Ammon's horn (tissue), 1 donor: ENCODE measurements at places on chromosomes 2 and 18.
A peak's percentile ranks its signal among the peaks of the same experiment; 100 is the strongest.

DNA sequence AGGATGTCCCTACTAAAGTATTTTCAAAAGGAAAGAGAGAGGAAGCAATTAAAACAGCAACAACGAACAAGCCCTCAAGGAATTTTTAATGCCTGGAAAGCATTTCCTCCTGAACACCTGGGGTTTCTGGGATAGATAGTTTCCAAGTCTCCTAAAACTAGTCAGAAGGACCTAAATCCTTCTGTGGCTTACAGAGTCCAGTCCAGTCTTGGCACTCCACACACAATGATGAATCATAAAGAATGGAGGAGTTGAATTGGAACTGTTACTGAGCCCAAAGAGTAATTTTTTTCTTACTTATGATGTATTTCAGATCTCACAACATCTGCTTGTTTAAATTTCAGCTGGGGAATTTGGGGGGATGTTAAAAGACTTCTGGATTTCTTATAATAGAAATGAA, 144.6 kb upstream of the SETBP1 start:
- DNase-seq = no peak

DNA sequence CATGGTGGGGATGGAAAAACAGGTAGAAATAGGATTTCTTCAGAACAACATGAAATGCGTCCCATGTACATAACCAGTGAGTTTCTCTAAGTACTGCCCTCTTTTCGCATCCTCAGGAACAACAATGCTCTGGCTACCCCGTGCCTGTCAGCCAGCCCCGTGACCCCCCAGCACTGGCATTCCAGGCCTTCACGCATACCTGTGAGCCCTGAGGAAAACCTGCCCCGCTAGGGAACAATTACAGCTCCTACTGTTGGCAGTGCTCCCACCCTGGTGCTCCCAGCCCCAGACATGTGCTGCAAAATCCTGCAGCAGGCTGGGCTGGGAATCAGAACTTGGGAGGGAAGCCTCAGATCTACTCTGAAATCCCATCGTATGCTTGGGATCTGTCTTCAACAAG, 9.1 kb downstream of the SMAD7 start:
- DNase-seq = no peak

- no peak for DNase-seq
Measured at GRCh38 chr2:205020673-205021072, 475.4 kb downstream of the PARD3B start.

- DNase-seq = no peak
Measured at GRCh38 chr2:204264085-204264553, 281.2 kb upstream of the PARD3B start.

DNA sequence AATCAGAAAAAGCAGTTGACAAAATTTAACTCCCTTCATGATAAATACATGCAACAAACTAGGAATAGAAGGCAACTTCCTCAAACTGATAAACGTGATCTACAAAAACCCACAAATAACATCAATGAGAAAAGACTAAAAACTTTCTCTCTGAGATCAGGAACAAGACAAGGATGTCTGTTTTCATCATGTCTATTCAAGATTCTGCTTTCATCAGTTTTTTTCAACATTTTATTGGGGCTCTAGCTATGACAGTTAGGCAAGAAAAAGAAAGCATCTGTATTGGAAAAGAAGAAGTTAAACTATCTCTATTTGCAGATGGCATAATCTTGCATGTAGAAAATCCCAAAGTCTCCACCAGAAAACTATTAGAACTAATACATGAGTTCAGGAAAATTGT, 12.3 kb upstream of the CHST10 start:
- DNase-seq = no peak

DNA sequence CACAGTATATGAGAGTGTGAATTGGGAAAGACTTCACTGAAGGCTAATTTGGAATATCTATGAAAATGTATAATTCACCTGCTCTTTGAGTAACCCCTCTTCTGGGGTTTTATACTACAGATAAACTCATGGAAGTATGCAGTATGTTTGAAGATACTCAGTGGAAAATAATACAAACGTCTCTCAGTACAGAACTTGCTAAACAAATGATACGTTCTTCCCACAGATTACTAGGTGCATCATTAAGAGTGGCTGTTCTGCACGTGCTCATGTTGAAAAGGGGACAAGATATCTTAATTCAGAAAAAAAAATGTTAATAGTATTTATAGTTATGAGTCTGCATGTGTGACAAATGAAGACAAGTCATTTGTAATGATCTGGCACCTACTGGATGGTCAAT, 70.2 kb upstream of the EPAS1 start:
- DNase-seq = no peak

- no peak for DNase-seq
Measured at GRCh38 chr2:111919365-111919764, 21.0 kb downstream of the MERTK start.

- DNase-seq = peak; percentile 58
Measured at GRCh38 chr2:159807183-159808031, 9.4 kb upstream of the CD302 start.

- peak; percentile 70 for DNase-seq
Measured at GRCh38 chr2:165874445-165875039, 79.0 kb downstream of the TTC21B start.

GRCh38 chr2:95063086-95063958, 37.8 kb downstream of the MAL start:
- no peak for DNase-seq

DNA sequence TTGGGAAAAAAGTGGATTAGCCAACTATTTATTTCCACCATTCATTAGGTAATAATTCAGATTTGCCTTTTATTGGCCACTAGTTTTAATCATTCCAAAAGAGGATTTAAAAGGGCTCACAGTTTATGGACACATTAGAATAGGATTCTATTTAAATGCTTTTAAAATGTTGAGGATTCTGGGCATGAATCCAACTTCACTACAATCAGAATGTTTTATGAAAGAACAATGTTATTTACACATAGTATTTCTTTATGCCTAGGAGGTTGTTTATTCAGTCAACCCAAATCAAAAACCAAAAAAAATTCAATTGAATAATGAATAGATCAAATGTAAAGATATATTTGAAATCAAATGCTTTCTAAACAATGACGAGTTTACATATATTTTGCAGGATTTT, 232.2 kb downstream of the GULP1 start:
- DNase-seq = no peak

- peak; percentile 96 for DNase-seq
Measured at GRCh38 chr2:235050980-235051351, 99.1 kb downstream of the SH3BP4 start.

- no peak for DNase-seq
Measured at GRCh38 chr2:168814939-168815907, 12.8 kb downstream of the NOSTRIN start.
